T-helper 17 cell (primary cell): ENCODE measurements at places on chromosomes 11 and 22.

GRCh38 chr11:108500721-108501120 is 2.5 kb upstream of the POGLUT3 start:
- DNase-seq, result no peak

DNA sequence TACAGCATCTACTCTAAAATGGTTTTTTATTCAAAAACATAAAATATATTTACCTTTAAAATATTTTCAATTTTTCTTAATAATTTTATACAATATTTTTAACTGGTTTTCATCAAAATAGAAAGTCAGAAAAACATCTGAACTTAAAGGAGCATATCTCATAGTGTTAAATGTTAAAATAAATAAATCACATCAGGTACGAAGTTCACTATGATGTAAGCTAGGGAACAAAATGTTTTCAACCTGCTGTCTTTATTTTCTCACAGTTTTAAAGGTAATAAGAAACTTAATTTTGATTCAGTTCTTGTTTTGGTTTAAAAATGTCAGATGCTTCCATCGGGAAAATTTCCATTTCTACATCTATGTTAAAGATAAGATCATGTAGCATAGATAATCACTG is 97.7 kb downstream of the MUC15 start:
- DNase-seq, result no peak

DNA sequence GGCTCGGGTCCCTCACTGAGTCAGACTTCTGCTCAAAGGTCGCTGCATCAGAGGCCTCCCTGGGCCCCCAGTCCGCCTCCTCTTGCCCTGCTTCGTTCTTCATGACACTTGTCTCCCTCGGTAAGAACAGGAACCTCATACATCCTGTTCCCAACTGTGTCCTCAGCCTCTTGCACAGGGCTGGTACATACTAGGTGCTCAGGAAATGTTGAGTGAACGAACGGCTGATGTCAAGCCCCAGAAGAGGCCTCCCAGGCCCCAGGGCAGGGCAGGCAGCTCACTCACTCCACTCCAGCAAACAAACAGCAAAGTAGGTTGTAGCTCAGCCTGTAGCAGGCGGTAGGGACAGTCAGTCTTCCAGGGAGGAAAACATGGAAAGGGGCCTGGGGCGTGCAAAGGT is 17.2 kb downstream of the SYNGR1 start:
- no peak for DNase-seq

DNA sequence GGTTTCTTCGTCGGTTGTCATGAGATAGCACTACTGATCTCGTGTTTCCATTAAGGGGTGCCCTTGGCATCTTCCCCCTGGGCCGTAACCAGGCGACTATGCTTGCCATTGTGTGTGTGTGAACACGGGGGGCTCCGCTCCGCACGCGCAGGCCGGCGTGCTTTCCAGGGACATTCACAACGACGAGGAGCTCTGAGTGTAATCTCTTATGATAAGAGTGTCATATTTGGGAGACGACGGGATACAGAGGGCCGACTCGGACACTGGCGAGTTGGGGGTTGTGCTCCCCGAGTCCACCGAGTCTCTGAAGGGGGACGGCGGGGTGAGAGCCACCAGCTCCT is 170.9 kb upstream of the CTSC start:
- DNase-seq, result no peak

GRCh38 chr11:10488121-10488933 is 33.3 kb downstream of the AMPD3 start:
- DNase-seq, result no peak

GRCh38 chr11:118045191-118045590 is 31.7 kb upstream of the TMPRSS4 start:
- DNase-seq, result no peak

- no peak for DNase-seq
These were observed 70.9 kb downstream of the CCDC34 start for GRCh38 chr11:27291954-27292636.

DNA sequence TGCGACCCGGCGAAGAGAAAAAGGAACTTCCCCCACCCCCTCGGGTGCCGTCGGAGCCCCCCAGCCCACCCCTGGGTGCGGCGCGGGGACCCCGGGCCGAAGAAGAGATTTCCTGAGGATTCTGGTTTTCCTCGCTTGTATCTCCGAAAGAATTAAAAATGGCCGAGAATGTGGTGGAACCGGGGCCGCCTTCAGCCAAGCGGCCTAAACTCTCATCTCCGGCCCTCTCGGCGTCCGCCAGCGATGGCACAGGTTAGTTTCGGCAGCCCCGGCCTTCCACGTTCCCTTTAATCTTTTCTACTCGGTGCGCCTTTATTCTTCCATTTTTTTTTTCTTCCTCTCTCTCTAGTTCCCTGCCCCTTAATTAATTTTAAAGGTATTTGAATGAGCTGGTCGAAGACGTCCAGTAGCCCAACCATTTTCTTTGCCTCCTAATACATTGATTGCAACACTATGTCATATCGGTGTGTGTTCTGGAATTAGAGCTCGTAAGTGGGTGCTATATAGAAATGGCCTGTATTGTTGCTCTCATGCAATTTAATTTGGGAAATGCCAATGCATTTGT is 537 bp downstream of the EP300 start:
- no peak for DNase-seq

GRCh38 chr22:23812378-23812777 is 25.6 kb downstream of the SMARCB1 start:
- no peak for DNase-seq

- DNase-seq, result no peak
These were observed 556.0 kb downstream of the LUZP2 start for GRCh38 chr11:25052844-25053243.

DNA sequence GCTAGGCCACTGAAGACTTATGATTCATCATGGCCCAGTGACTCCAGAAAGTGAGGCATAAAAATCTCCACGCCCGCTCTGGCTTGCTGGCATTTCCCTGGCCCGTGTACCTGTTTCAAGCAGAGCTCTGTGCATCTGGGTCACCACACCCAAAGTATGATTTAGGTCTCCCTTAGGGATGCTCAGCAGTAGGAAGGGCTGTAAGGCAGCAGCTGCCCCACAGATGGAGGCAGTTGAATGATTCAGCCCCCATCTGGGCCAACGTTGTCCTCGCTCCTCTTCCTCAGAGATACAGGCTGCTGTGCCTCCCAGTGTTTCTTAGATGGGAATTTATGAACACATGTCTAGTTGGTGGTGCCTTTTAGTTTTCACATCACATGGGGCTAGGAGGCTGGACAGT is 21.6 kb downstream of the GPR83 start:
- no peak for DNase-seq

- DNase-seq, result no peak
These were observed 45.9 kb downstream of the MN1 start for GRCh38 chr22:27755521-27756211.

DNA sequence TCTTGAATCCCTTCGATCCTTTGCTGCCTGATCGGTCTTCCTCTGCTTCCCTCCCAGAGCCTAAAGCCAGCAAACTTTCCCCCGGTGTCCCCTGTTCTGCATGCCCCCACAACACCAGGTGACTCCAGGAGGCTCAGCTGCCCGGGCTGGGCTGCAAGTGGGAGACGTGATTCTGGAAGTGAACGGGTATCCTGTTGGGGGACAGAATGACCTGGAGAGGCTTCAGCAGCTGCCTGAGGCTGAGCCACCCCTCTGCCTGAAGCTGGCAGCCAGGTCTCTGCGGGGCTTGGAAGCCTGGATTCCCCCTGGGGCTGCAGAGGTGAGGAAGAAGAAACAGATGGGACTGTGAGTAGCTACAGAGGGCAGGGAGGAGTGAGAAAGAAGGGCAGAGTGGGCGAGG is 3.6 kb downstream of the NHERF4 start:
- no peak for DNase-seq

GRCh38 chr11:72244361-72245262 is 636 bp upstream of the PHOX2A start:
- DNase-seq, result no peak

GRCh38 chr22:22424210-22424800 is 84.2 kb downstream of the ZNF280B start:
- no peak for DNase-seq

- no peak for DNase-seq
These were observed 1302.8 kb upstream of the CNTN5 start for GRCh38 chr11:97717922-97718321.

GRCh38 chr11:112941104-112941503 is 20.1 kb upstream of the NCAM1 start:
- no peak for DNase-seq

DNA sequence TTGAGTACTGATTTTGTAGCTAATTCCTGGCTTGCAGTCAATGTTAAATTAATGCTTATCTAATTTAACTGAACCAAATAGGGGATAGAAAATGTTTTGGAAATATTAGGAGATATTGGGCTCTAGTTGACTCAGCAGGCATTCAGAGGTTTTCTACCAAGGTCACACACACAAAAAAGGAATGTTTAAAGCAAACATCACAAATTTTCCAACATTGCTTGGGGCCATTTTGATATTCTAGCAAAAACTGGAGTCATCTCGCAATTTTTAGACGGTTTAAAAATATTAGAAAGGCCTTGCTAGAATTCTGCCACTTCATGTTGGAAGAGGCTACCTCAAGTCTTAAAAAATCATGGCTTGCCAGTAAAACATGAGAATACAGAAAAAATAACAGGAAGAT is 2082.1 kb upstream of the RAG2 start:
- DNase-seq, result no peak

- DNase-seq, result no peak
These were observed 13.0 kb upstream of the MYEOV start for GRCh38 chr11:69280994-69281393.

DNA sequence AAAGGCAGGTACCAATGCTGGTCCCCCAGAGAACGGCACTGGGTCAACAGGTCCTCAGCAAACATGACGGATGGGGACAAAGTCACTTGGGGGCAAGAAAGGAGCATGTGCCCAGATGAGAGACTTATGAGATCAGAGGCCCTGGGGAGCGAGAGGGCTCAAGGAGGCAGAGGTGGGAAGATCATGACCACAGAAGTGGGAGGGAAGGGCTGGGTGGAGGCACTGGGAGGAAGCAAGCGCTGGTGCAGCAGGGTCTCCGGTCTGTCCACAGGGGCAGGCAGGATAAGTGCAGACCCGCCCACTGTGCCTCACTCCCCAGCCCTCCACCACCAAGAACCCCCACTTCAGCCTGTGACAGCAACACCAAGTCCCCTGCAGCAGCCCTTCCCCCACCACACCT is 10.9 kb downstream of the ELFN2 start:
- DNase-seq, result no peak

- DNase-seq, result no peak
These were observed 15.4 kb upstream of the OR8G1 start for GRCh38 chr11:124225471-124225870.

DNA sequence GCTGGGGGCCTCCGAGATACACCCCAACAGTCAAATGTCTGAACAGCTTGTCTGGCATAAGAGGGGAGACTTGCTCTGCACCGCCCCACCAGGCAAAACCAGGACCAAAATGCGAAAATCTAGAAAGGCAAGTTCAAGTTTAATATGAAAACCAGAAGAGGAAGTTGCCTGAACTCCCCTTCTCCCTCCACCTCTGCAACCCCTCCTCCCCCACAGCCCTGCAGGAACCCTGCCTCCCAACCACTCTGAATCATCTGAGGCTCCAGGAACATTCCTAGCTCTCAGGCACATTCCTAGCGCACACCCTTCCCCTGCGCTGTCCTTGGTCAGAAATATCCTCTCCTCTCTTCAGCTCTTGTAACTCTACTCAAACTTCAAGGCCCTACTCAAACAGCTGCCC is 36.7 kb downstream of the ISX start:
- DNase-seq, result no peak

GRCh38 chr22:44667276-44667675 is 34.7 kb upstream of the PRR5 start:
- DNase-seq, result no peak

DNA sequence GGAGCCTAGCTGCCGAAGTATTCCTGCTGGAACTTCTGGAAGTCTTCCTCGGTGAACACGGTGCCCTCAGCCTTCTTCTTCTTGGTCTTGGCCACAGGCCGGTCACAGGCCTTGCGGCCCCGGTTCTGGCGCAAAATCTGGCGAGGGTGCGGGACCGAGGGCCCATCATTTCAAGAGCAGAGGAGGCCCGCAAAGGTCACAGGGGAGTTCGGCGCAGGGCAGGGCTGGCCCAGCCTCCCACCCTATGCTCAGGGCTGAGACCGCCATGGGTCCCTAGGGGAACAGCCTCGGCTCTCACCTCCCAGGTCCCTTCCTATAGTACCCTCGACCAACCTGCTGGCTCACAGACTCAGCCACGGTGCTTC is 3.1 kb downstream of the RPS19BP1 start:
- no peak for DNase-seq

DNA sequence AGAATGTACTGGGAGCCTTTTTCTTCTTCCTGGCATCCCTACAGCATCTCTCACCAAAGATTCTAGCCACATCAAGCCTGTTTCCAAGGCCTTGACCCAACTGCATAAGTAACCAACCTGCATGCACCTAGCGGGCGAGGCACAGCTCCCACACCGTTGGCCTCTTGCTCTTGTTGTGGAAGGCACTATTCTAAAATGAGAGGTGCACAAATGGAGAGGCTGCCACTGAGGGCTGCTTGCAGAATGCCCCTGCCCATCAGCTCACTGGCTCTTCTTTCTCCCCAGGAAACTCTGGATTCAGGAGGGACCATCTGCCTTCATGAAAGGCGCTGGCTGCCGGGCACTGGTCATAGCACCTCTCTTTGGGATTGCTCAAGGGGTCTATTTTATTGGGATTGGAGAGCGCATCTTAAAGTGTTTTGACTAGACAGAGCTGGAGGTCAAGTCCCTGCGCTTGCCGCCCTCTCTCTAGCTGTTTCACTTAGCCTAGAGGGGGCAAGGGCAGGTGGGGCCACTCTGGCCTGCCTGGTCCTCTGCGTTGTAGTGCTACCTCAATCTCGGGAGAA is 26.6 kb downstream of the SLC25A18 start:
- DNase-seq, result no peak

DNA sequence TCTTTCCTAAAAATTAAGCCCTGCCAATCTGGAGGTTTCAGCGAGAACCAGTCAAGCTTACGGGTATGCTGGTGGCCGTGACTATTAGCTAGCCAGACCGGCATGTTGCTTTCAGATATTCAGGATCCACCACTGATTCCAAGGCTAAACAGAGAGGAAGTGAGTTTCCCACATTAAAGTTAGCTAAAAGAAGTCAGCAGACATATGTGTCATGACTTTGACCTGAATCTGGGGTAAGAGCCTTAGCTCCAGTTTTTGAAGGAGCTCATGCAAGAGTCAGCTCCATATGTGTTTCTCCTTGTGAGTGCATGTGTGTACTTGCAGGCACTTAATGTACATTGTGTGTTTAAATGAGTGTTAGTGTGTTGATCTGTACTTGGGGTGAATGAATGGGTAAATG is 1.4 kb downstream of the ZFPL1 start:
- DNase-seq, result no peak

DNA sequence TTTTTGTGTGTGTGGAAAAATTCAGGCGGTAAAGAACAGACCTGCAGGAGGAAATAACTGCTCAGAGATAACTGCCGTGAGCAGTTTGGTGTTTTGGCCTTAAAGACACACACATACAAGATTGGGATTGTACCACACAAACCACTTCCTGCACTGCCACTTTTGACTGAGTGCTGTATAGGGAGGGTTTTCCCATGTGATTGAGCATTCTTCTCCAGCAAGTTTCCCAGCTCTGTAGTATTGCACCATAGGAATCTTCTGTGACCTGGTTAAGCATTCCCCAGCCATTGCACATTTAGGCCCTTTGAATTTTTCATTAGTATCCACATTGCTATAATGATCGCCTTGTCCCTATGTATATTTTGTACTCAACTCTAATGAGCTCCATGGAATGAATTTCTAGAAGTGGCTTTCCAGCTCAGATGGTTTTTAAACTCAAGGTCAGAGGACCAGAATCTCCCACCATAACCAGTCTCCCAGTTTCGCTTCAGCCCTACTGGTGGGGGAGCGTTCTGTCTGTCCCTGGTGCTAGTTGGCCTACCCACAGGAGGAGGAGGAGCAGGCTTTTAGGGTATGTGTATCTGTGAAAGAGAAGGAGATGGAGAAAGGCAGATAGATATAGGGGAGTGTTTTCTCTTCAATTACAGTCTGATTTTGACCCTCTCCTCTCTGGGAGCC is 9.3 kb downstream of the CD82 start:
- no peak for DNase-seq
